A549 (cell line): ENCODE measurements at places on chromosomes 16 and 17. TPM values are rescaled to one million over a fixed set of nuclear protein-coding genes. Genes with fewer than 3 reads are reported as not detected.

DNA sequence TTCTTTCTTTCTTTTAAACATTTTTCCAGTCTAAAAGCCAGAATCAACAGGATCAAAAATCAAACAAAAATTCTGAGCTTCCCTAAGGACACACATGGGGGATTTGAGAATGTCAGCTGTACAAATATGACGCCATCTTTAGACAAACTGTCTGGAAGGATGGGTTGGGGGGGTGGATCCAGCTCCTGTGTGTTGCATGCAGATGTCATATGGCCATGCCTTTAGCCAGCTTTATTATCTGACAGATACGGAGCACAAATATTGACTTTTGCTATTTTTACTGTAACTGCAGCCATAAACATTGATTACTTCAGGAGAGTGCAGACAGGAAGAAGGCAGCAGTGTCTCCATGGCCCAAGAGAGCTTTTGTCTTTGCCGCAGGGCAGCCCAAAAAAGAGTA is 279.4 kb upstream of the ELAC2 start:
- DNase-seq = no peak

- DNase-seq = peak; percentile 80
Measured at GRCh38 chr17:42678951-42679491, 2.2 kb upstream of the PLEKHH3 start.

Gene C17orf113
- polyA plus RNA-seq = 0.55 to 0.80 TPM (median 0.67 TPM) in 3 replicates

Gene OTOP2
- 0.08 TPM in 1 of 3 replicates, not detected in the others for polyA plus RNA-seq

- no peak for DNase-seq
Measured at GRCh38 chr17:393806-394717, 41.5 kb upstream of the RPH3AL start.

DNA sequence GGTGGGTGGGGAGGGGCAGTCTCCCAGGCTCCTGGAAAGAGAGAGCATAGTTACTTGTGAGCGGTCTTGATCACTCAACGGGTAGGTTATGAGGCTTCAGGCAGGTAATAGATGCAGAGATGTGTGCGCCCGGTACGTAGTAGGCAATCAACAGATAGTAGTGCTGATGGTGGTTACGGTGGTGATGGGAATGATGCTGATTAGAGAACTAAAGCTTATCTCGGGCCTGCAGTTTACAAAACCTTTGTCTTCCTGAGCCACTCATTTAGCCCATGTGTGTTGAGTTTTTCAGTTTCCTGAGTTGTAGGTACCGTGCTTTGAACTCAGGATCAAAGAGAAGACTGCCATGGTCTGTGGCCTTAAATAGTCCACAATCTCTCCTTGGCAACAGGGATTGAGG is 401.0 kb downstream of the SNX29 start:
- DNase-seq = no peak

Gene OR4D1
- polyA plus RNA-seq = 0.03 TPM in 1 of 3 replicates, not detected in the others

Gene TSNAXIP1
- 0.97 to 1.2 TPM (median 1.1 TPM) in 3 replicates for polyA plus RNA-seq

Gene KRT31
- polyA plus RNA-seq = not detected in 3 replicates

DNA sequence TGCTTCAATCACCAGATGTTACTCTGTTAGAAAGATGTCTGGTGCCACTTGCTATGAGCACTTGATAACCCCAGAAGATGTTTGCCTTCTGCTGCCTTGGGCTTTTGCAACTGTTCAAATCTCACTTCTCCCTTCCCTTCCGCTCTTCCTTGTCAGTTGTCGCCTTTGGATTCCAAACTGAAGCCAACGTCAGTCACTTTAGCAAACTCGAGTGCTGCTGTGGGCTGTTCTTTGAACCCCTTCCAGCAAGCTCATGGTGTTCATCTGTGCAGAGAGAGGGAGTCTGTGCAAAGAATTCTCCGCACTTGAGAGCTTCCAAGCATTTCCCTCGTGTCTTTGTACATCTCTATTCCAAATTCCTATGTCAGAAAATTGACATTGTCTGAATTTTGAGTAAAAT is 879.4 kb downstream of the CDH11 start:
- DNase-seq = no peak

- DNase-seq = no peak
Measured at GRCh38 chr17:41697122-41697962, 8.7 kb downstream of the EIF1 start.

DNA sequence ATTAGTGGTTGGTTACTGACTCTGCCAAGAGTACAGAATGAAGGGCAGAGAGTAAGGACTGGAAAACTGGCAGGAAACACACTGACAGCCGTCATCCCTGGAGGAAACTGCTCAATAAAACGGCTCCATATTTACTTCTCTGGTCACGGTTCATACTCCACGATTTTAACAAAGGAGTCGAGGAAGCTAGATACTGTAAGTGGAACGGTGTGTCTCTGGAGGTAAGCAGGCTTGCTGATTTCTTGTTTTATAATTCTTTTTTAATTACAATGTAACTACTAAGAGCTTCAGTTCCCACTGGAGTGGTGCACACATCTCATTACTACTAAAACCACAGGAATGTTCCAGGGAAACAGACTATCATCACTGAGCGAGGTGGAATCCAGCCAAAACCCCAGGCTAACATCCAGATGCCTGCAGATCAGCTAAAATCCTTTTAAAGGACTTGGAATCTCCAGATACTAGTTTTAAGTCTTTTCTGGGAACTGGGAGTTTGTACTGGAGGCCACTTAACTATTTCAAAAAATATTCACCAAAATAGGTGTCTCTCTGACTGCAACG is 17.8 kb downstream of the SERPINF1 start:
- no peak for DNase-seq

Gene KRT27
- polyA plus RNA-seq = not detected in 3 replicates

Gene GAA
- 36.5 to 48.2 TPM (median 47.4 TPM) in 3 replicates for polyA plus RNA-seq

- DNase-seq = no peak
Measured at GRCh38 chr16:83348991-83349390, 458.8 kb upstream of the HSBP1 start.

DNA sequence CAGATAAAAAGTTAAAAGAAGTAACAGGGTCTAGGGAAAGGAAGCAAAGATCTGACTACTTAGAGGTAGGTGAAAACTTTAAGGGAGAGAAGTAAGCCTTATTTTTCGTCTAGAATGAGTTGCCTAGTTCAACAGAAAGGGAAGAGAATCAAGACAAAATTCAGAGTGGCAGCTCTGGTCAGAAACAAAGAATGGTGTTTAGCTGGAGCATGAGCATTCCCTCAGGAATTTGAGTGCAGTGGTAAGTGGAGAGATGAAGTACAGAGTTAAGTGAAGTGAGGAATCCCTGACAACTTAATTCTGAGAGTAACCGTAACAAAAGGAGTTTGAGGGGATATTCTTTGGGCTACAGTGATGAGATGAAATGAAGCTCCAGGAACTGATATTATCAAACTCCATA is 11.5 kb downstream of the SMG6 start:
- DNase-seq = no peak

DNA sequence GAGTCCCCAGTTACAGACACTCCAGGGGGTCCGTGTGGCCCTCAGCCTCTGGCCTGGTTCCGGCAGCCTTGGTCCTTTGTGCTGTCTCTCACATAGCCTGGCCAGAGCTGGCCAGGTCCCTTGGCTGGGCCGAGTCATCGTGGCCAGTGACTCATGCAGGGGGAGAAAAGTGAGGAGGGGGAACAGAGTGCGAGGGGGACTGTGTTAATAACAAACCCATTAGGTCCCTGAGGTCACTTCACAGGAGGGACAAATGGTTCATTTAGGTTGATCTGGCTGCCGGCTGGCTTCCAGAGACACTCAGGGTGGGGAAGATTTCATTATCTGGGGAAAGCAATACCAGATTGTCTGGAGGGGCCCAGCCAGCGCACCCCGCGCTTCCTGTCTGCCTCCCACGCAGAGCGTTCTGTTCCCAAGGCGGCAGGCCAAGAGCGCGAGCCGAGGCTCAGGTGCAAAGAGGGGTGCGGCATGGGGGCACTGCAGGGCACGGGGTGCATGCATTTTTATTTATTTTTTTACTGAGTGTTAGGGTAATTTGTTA is 223.1 kb downstream of the SEC14L1 start:
- DNase-seq = no peak

DNA sequence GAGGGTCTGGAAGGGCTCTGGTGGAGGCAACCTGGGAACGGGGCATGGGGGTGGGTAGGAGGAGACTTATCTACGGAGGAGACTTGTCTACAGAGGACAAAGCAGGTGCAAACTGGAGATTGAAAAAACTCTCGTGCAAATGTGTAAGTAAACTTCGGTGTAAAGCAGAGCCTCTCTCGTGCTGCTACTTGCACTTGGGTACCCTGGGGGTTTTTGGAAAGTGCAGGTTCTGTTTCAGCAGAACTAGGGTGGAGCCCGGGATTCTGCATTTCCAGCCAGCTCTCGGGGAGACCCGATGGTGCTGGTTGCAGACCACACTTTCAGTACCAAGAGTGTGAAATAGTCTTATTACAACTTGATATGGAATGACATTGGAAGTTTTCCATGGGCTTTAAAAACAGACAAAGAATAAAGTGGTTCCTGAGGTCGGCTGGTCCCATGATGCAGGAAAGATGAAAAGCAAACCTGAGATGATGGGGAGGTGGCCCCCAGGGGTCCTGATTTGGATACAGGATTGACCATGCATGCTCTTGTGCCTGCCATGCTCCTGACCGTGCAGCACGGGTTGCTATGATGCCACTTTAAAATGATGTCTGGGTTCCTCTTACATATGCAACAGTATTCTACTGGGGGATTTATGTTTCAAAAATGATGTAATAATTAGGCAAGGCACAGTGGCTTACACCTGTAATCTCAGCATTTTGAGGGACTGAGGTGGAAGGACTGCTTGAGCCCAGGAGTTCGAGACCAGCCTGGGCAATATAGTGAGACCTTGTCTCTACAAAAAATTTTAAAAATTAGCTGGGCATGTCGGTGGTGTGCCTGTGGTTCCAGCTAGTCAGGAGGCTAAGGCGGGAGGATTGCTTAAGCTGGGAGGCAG is 69.3 kb downstream of the IRF8 start:
- no peak for DNase-seq

DNA sequence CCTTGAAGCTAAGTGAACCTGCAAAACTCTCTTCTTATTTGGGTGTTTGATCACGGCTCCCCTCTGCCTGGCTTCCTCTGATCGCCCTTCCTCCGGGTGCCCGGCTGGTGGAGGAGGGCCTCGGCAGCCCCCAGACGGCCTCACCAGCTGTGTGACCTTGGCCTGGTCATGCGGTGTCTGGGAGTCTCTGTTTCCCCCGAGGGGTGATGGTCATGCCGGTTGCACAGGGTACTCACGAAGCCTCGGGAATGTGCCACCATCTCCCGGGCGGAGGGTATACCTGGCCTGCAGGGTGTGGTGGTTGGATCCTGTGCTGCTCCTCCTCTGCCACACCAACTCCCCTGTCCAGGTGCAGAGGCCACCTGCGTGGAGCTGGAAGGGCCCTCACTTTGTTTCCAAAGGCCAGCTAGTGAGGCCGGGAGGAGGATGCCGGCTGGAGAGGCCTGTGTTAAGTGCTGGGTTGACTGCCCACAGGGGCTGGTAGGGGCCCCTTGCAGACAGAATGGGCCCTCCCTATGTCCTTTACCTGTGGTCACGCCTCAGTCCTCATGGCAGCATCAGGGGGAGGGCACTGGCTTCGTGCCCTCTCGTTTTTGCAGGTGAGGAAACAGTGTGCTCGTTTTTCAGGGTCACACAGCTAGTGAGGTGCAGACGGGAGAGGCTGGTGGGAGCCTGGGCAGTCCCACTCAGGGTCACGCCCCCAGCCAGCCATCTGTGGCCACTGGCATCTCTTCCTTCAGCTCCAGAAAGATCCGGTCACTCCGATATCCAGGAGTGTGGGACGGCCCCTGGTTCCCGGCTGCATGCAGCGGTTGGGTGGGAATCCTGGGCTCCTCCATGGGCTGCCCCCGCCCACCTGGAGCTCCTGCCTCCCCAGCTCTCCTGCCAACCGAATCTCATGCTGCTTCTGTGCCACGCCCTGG is 148.5 kb upstream of the GSE1 start:
- no peak for DNase-seq

DNA sequence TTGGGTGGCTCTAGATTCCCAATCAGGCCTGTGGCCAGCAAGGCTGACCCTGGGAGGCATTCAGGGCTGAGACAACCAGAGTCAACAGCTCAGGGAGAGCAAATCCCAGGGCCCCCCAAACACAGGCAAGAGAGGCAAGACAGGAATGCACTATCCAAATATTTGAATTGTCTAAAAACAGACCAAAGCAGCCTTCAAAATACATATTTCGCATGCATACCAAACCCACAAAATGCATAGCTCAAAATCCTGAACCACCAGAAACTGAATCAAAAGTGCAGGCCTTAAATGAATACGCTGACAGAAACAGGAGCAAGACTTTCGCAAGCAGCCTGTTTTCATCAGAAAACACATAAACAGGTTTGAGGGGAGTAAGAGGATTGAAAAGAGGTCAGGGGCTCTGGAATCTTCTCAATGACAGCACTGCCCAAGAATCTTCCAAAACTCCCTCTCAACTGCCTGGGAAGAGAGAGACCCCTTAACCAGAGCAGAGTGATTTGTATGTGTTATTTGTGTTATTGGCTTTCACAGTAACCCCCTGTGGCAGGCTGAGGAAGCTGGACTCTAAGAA is 213.6 kb upstream of the CDH5 start:
- no peak for DNase-seq

DNA sequence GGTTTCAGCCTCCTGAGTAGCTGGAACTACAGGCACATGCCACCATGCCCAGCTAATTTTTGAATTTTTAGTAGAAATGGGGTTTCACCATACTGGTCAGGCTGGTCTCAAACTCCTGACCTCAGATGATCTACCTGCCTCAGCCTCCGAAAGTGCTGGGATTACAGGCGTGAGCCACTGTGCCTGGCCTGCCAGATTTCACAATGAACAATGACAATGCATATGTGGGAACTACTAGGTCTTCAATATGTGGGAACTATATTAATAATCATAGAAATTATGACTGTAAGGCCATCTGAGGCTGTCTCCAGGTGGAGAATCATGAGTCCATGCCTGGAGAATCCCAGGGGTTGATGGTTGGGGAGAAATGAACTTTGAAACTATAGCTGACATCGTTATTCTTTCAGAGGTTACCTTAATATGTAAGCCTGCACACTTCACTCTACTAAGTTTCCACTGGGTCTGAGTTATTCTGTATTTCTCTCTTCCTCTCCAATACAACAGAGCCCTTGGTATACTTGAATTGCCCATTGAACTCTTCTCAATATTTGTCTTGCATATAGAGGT is 7.2 kb upstream of the DRC7 start:
- DNase-seq = no peak

DNA sequence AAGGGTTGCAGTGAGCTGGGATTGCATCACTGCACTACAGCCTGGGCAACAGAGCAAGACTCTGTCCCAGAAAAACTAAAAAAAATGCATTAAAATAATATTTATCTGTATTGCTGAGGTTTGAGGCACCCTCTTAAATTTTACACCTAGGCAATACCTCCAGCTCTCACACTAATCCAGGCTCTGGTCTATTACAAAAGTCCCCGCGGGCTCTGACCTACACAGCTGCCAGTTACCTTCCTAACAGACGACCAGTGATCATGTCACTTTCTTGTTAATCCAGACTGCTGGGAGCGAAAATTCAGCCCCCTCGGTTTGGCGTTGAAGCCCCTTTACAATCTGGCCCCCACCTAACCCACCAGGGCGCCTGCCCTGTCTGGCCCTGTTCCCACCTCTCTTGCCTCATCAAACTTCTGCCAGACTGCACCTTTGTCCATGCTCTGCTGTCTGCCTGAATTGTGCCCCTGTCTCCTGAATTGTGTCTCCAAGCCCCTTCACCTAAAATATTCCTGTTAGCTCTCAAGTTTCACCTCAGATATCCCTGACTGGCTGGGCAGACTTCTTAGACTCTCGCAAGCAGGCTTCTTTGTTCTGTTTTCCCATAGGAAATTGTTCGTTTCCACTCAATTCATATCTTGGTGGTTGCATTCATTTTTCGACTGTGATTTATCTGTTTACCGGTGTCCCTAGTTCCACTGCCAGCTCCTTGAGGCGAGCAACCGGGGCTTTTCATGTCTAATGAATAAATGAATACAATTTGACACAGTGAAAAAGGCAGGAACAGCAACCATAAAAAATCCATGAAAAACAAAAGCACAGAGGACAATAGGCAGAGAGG is 65.9 kb downstream of the PITPNC1 start:
- DNase-seq = no peak

Gene EME1
- 21.9 to 24.3 TPM (median 23.9 TPM) in 3 replicates for polyA plus RNA-seq
